ENCODE measurements at places on chromosomes 1 and 21.

DNA sequence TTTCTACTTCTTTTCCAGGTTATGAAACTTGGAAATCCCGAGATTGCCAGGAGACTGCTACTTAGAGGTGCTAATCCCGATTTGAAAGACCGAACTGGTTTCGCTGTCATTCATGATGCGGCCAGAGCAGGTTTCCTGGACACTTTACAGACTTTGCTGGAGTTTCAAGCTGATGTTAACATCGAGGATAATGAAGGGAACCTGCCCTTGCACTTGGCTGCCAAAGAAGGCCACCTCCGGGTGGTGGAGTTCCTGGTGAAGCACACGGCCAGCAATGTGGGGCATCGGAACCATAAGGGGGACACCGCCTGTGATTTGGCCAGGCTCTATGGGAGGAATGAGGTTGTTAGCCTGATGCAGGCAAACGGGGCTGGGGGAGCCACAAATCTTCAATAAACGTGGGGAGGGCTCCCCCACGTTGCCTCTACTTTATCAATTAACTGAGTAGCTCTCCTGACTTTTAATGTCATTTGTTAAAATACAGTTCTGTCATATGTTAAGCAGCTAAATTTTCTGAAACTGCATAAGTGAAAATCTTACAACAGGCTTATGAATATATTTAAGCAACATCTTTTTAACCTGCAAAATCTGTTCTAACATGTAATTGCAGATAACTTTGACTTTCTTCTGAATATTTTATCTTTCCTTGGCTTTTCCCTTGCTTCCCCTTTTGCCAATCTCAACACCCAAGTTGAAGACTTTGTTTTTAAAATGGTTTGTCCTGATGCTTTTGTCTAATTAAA lies 4.0 kb downstream of the CDKN2C start:
- DNase-seq = no peak

DNA sequence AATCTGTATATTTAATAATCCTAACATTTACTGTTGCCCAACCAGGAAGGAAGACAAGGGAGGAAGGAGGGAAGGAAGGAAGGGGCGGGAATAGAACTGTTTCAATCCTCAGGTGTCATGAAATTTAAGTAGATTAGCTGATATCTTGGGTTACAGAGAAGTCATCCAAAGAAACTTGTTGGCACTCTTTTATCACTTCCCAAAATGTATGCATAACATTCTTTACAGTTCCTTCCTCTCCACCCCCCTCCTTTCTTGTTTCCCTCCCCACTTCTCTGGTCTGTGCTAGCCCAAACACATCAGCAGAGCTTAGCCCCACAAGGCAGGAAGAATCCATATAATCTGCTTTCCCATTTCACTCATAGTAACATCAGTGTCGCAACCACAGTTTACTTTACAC lies 110.9 kb downstream of the ESRRG start:
- DNase-seq = no peak

DNA sequence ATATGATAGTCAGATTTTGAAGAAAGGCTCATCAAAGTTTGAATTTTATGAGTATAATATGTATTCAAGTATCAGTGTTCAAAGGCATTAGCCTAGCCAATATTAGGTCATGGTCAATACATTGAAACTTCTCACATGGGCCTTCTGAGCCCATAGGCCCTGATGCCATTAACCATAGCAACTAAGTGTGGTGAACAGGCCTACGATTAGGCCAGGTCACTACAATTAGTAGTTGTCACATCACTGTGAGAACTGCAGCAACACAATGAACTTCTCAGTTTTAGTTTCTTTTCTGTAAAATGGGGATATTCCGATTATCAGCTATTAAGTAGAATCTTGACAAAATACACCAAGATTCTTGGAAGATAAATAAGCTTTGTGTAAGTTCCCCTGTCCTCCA lies 30.0 kb downstream of the CELF3 start:
- DNase-seq = no peak

- DNase-seq = no peak
Measured at GRCh38 chr1:197140121-197140520, 6.3 kb downstream of the ASPM start.

DNA sequence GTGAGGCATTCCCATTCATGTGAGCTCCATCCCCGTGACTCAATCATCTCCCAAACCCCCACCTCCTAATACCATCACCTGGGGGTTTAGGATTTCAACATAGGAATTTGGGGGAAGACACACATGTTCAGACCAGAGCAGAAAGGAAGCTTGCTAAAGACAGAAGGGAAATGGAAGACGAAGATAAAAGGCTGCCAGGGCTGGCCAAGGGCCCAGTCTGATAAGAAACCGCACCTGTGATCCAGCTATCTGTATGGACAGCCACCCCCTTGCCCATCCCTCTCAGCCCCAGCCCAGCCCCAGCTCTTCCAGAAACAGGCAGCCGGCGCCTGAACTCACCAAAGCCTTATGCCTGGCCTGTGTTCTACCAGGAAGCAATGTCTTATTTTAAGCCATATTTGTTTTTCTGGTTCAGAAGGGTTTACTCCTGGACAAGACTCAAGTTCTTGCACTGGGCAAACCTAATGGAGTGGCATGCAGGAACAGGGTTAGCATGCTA lies 198.4 kb upstream of the VAMP3 start:
- DNase-seq = no peak
